Activated naive CD8-positive, alpha-beta T cell treated with anti-CD3 and anti-CD28 coated beads, Interleukin-2, amount 50 U/mL, for 16 hours (primary cell): ENCODE measurements at places on chromosomes 4 and X.

DNA sequence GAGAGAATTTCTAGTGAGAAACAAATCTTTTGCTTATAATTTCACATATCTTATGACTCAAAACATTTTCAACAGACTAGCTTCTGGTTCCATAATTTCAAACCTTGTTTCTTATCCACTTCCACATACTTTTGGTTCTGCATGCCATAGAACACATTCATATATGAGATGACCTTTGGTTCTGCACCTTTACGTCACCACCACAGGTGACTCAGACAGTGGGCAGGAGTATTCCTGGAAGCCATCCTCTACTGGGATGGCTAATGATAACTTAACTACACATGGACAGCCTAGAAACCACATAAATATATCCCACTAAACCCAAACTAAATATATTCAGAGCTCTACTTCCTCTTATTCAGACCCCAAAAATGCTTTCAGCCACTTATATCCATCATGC is 133.3 kb downstream of the DCK start:
- no peak for DNase-seq

DNA sequence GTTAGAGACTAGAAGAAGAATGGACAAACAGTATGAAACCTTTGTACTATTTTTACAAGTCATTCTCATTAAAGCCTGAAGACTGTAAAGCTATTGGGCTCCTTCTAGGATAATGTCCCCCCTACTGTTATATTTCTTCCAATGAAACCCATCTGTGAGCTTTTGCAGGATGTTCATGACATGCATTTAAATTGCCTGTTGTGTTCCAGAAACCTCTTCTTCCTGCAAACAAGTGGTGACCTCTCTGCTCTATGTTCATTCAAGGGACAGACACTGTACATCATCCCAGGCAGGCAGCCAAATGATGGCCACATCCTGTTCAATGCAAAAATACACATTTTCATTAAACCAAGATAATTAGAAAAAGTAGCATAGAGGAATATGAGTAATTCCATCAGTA is 128.0 kb downstream of the C4orf33 start:
- DNase-seq: no peak

DNA sequence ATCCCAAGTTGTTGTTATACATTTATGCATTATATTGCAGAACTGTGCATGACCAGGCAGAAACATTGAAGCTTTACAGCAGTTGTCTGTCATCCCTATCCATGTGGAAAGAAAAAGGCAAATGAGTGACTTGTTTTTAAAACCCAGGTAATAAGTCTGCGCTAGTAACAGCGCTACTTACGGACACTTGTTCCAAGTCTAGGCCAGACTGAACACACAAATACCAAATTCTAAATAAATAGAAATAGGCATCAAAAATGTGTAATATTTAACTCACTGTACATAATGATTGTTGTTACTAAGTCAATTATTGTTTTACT is 548 bp upstream of the MAML3 start:
- no peak for DNase-seq

DNA sequence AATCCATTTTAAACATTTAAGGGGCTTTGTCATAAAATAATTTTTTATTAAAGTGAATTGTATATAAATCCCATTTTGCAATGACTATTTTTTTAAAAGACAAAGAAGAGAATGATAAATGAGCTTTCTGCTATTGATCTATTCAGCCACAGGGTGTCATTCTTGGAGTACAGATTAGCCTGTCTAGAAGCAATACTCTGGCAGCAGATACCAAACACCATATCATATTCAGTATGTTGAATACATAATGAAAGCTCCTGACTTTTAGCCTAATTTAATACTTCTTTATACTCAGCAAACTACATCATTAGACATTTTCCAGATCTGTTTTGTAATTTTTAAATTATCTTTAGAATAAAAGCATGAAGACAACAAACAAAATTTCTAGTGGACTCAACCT is 496.3 kb downstream of the PDGFC start:
- DNase-seq: no peak

DNA sequence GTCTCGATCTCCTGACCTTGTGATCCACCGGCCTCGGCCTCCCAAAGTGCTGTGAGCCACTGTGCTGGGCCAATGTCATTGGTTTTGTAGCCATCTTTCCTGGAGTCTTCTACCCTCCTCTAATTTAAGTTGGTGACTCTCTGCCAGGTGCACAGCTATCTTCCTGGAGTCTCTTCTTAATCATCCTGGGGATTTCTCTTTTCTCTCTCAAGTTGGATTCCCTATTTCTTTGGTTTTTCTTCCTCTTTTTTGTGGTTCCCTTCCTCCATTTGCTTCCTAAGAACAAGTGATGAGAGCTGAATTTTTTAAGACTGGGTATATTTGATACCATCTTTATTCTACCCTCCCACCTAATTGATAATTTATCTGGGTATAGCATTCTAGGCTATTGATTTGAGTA is 113.8 kb downstream of the SYNPO2 start:
- no peak for DNase-seq

GRCh38 chr4:114384629-114385028 is 214.0 kb upstream of the UGT8 start:
- DNase-seq: no peak

DNA sequence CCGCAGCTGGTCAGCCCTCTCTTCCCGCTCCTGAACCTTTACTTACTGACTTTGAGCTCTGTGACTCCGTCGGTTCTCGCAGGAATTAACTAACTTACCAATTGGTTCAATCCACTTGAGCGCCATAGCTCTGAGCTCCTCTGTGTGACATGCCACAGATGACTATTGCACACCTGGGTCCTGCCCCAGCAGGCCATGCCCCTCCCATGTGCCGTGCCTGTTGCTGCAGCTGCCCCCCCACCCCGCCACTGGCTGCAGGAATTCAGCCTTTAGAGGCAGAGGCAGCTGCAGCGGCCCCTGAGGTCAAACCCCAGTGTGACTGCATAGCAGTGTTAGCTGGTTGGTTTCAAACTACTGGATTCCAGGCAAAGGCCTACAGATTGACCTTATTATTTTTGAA is 70.6 kb downstream of the MTMR1 start:
- DNase-seq: no peak

DNA sequence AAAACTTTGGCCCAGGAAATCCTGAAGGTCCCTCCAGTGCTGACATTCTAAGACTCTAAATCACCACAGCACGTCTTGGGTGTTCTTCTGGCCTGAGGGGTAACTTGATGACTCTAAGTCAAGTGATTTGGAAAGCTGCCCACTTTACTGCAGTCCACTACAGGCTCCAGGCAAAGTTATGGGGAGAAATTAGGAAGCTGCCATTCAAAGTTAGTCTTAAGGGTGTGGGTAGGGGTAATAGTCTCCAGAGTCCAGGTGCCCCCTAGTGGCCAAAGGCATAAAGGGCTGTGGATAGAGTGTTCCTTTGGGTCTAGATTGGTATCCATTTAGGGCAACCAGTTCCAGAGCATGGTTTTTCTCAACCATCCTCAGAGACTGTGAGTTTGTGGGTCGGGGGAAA is 38.7 kb upstream of the SLC16A2 start:
- peak; percentile 27 for DNase-seq

DNA sequence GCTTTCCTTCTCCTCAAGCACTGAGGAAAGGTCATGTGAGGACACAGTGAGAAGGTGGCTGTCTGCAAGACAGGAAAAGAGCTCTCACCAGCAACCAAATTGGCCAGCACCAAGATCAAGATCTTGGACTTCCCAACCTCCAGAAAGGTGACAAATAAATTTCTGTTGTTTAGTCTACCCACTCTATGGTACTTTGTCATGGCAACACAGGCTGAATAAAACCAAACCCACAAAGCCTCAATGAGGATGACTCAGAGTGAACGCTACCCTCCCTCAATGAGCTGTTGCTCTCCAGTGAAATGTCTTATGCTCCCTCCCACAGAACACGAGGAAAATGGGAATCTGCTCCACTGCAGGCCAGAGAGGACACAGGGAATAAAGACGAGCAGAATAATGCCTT is 244.1 kb downstream of the RAB28 start:
- DNase-seq: no peak

GRCh38 chr4:104969394-104970082 is 177.1 kb upstream of the TET2 start:
- no peak for DNase-seq

DNA sequence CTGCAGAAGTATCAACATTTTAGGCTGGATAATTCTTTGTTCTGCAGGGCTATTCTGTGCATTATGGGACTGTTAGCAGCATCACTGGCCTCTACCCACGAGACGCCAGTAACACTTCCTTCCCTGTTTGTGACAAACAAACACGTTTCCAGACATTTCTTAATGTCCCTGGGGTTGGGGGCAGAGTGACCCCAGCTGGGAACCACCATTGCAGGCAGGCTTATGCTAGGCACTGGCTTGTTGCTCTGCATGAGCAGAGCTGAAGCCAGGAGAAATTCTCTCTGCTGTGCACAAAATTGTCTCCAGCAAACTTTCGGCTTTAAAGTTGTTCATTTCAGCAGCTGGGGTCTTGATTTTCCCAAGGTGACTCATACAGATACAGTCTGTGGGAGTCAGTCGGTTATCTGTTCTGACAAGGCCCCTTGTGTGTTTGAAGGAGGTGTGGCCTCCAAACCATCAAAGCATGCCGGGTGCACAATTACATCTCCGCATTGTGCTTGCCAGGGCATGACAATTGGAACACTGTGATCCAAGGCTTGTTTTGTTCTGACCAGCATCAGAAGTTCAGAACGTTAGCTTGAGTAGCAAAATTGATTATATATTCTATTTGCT is 156.4 kb upstream of the BOD1L1 start:
- no peak for DNase-seq

GRCh38 chrX:56572975-56573374 is 9.5 kb downstream of the UBQLN2 start:
- DNase-seq: no peak

GRCh38 chr4:141575884-141576283 is 60.5 kb upstream of the IL15 start:
- no peak for DNase-seq

GRCh38 chr4:168880072-168880675 is 129.9 kb downstream of the CBR4 start:
- no peak for DNase-seq

DNA sequence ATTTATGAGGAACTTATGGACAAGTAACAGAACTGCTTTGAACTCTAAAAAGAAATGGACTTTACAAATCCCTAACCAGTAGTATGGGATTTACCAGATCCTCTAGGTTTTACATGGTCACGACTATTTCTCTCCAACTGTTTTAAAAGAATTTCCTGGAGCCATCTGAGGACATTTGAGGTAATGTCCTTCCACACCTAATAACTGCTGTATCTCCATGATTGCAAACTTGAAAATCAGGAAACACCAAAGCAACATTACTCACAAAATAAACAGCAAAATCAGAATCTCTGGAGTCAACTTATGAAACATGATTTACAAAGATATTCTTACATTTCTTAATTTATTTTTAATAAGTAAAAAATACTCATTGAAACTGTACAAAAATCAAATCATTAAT is 58.0 kb downstream of the STAP1 start:
- DNase-seq: no peak

DNA sequence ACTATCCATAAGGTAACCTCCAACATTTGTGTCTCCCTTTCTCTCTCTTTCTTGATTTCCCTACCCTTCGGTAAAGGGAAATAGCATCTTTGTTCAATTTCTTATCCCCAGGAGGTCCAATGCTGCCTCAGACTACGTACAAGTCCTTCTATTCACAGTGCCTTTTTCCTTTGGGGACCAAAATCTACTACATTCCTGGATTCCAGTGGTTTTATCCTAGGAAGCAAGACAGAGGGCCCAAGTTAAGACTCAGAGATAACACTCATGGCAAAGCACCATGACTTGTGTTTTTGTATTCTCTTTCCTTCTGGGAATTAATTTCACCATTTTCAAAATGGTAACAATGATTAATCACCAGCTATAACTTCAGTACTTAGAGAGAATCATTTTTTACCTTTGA is 10.6 kb downstream of the G3BP2 start:
- DNase-seq: no peak

GRCh38 chrX:23185951-23186350 is 148.7 kb upstream of the PTCHD1 start:
- DNase-seq: no peak

- no peak for DNase-seq
These were observed 6.0 kb upstream of the HPGDS start for GRCh38 chr4:94348666-94349065.

- no peak for DNase-seq
These were observed 107.4 kb upstream of the FTHL17 start for GRCh38 chrX:31179203-31179602.

GRCh38 chrX:150099316-150099715 is 161.0 kb upstream of the EOLA2 start:
- DNase-seq: no peak

DNA sequence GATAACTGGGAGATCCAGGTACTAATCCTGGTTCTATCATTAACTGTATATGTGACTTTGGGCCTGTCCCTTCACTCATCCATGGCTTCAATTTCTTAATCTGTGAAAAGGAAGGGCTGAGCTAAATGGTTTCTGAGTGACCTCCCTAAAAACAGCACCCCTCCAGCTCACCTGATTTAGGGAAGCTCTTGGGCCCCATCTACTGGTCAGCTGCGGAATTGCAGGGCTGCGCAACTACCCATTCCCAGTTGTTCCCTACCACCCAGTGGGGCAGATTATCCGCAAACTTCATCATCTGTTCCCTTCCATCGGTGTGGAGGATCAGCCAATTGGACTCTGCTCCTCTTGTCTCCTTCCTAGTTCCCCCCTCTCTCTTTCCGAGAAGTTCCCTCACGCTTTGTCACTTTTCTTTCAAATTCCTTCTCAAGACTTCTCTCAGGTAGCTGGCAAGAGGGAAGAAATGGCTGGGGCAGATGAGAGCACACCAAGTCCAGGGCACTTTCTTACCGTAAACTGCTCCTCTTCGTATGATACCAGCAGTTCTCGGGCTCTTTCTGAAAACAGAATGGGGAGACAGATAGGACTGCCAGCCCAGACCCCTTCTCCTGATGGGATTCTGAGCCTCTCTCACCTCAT is 5.8 kb downstream of the LAS1L start:
- peak; percentile 4 for DNase-seq

GRCh38 chr4:169033660-169034059 is 23.6 kb upstream of the CBR4 start:
- DNase-seq: no peak

DNA sequence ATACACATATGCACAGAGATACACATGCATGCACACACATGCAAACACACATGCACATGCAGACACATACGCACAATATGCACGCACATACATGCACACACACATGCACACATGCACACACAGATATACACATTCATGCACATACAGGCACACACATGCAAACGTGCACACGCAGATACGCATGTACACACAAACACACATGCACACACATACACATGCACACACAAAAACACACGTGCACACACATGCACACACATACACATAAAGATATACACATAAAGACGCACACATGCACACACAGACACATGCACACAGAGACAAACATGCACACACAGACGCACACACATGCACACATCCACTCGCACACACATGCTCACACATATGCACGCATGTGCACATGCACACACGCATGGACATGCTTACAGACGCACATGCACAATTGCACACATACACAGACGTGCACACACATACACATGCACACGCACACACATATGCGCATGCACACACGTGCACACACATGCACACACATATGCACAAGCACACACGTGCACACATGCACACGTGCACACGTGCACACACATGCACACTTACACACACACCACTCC is 145.2 kb downstream of the ADRA2C start:
- DNase-seq: no peak

- no peak for DNase-seq
These were observed 58.5 kb downstream of the PGRMC2 start for GRCh38 chr4:128228845-128229795.

GRCh38 chr4:161762796-161763195 is 401.0 kb downstream of the FSTL5 start:
- DNase-seq: no peak

- no peak for DNase-seq
These were observed 45.5 kb downstream of the PSAPL1 start for GRCh38 chr4:7389101-7389701.

- DNase-seq: no peak
These were observed 152.7 kb downstream of the STK32B start for GRCh38 chr4:5203993-5204310.
